Activated T-helper 17 cell treated with anti-CD3 and anti-CD28 coated beads, Interleukin-2, amount 50 U/mL, for 72 hours (primary cell): ENCODE measurements at places on chromosomes 11 and 22.

GRCh38 chr11:47464483-47464882, 15.5 kb upstream of the RAPSN start:
- no peak overlapping the region for H3K27ac ChIP-seq
- H3K36me3 ChIP-seq = peaks cover 70% of the 10 kb centered on the region
- peaks cover 7% of the 10 kb centered on the region for H3K4me1 ChIP-seq
- no peaks in the 10 kb centered on the region for H3K27me3 ChIP-seq
- no peak for ATAC-seq

DNA sequence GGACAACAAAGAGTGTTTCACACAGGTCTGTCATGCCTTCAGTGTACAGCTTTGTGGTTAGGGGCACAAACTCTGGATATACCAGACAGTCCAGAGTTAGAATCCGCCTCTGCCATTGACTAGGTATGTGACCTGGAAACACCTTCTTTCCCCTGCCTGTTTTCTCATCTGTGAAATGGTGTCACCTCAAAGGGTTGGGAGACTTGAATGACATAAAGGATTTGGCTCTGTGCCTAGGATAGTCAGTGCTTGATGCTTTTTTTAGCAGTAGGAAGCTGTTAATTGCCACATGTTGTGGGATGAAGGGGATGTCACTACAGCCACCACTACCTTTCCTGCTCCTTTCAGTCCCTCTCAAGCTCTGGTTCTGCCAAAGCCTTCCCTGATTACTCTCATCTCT, 17.4 kb upstream of the LRRC55 start:
- H3K4me3 ChIP-seq = no peak overlapping the region
- H3K27ac ChIP-seq = no peak overlapping the region
- no peaks in the 10 kb centered on the region for H3K4me1 ChIP-seq
- peaks cover 24% of the 10 kb centered on the region for H3K27me3 ChIP-seq
- ATAC-seq = no peak

DNA sequence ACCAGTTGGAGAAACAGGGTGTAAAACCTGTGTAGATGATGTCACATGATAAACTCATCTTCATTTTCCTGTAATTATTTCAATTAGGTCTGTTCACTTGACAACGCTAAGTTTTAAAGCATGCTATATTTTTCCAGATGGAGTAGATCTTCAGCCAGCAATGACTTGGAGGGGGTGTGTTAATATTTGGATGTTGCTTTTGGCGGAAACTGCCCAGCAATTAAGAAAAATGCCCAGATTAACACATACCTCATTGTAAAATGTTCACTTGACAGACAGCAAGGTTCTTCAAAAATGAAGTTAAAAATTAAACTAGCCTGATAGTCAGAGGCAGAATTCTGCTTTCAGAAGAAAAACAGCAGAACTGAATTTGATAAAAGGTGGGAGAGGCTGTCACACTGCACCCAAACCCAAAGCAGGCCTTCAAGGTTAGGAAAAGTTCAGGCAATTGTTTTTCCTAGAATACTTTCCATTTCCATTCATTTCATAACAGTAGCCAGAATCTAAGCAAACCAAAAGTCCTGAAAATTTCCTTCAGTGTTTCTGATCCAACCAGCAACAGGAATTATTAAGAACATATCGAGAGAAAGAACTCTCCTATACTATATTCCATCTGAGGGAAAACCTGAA, 33.0 kb downstream of the VSIG10L2 start:
- H3K4me3 ChIP-seq = no peak overlapping the region
- no peaks in the 10 kb centered on the region for H3K27me3 ChIP-seq
- no peaks in the 10 kb centered on the region for H3K36me3 ChIP-seq
- no peaks in the 10 kb centered on the region for H3K4me1 ChIP-seq
- no peak for ATAC-seq
- H3K27ac ChIP-seq = no peak overlapping the region

- H3K36me3 ChIP-seq = no peaks in the 10 kb centered on the region
- no peak overlapping the region for H3K27ac ChIP-seq
- peaks cover 5% of the 10 kb centered on the region for H3K4me1 ChIP-seq
- ATAC-seq = peak; percentile 87
Observed at GRCh38 chr11:86637988-86638387, 34.4 kb downstream of the ME3 start.

GRCh38 chr11:114138411-114138810, 78.9 kb downstream of the ZBTB16 start:
- H3K27me3 ChIP-seq = no peaks in the 10 kb centered on the region
- H3K4me1 ChIP-seq = peaks cover 11% of the 10 kb centered on the region
- no peak overlapping the region for H3K4me3 ChIP-seq
- H3K36me3 ChIP-seq = no peaks in the 10 kb centered on the region
- no peak overlapping the region for H3K27ac ChIP-seq
- ATAC-seq = no peak

DNA sequence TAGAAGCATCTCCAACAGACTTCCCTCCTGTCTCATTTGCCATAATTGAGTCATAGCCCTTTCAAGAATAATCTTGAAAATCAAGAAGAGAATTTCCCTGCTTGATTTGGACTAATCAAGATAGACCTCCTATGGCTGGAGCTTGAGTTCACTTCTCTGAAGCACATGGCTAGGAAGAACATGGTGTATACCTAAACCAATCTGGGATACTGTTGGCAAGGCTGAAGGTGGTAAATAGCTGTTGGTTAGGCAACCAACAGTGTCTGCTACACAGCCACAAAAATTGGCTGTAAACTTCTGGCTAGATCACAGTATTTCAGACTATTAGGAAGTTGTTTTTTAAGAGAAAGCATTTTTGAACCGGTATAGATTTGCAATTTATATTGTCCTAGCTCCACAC, 4.9 kb downstream of the CRYAB start:
- no peaks in the 10 kb centered on the region for H3K4me1 ChIP-seq
- H3K27ac ChIP-seq = no peak overlapping the region
- no peak overlapping the region for H3K4me3 ChIP-seq
- H3K27me3 ChIP-seq = peaks cover 14% of the 10 kb centered on the region
- no peak for ATAC-seq

DNA sequence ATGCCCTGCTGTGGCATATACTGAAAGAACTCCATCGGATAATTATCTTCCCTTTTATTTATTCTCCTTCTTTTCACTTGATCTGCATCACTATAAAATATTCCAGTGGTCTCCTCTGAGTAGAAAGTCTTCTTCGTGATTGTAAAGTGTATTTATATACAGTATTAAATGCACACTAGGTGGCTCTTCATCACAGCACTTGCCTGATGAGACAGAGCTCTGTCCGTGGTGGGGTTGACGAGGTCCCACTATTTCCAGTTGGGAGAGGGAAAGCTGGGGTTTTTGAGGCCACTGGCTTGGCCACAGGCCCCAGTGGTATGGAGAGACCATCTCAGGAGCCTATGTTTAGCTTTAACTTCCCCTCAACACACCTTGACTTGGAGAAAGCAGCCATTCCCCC, 31.6 kb upstream of the ZBTB16 start:
- H3K4me1 ChIP-seq = no peaks in the 10 kb centered on the region
- no peak for ATAC-seq
- H3K27me3 ChIP-seq = peaks cover 3% of the 10 kb centered on the region
- H3K36me3 ChIP-seq = no peaks in the 10 kb centered on the region
- no peak overlapping the region for H3K4me3 ChIP-seq

DNA sequence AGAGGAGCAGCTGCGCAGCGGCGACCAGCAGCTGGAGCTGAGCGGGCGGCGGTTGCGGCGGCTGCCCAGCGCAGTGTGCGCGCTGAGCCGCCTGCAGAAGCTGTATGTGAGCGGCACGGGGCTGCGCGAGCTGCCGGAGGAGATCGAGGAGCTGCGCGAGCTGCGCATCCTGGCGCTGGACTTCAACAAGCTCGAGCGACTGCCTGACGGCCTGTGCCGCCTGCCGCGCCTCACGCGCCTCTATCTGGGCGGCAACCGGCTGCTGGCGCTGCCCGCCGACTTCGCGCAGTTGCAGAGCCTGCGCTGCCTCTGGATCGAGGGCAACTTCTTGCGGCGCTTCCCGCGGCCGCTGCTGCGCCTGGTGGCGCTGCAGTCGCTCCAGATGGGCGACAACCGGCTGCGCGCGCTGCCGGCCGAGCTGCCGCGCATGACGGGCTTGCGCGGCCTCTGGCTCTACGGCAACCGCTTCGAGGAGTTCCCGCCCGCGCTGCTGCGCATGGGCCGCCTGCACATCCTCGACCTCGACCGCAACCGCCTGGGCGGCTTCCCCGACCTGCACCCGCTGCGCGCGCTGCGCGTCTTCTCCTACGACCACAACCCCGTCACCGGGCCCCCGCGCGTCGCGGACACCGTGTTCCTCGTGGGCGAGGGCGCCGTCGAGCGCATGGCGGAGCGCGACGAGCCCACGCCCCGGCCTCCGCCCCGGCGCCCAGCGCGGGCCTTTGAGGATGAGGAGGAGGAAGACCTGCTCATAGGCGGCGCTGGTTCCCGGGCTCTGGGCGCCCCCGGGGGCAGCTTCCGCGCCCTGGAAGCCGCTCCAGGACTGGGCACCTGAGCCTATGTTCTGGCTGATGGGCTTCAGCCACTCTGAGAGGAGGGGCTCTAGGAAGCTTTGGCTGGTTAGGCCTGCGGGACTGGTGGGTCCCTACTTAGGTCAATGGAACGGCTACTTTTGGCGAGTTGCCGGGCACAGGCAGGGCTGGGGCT, 787 bp downstream of the LRRC10B start:
- H3K36me3 ChIP-seq = no peaks in the 10 kb centered on the region
- ATAC-seq = peak; percentile 83
- H3K4me3 ChIP-seq = peak overlapping the region; percentile 32
- no peak overlapping the region for H3K27ac ChIP-seq
- no peaks in the 10 kb centered on the region for H3K4me1 ChIP-seq

DNA sequence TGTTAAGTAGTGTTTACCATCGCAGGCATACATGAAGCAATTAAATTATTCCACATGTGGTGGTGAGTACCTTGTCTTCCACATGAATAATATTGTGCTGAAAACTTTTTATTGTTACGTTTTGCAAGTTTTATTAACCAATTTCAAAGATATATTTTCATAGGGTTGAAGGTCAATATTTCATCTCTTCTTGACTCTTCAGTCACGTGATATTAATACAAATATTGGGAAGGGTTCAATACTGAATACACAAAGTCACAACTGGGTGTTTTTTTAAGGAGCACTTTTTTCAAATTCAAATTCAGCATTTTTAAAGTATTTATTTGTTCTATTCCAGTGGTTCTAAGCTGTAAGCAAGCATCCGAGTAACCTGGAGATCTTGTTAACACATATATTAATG, 348.9 kb downstream of the LRRC4C start:
- H3K4me1 ChIP-seq = no peaks in the 10 kb centered on the region
- H3K27me3 ChIP-seq = no peaks in the 10 kb centered on the region
- ATAC-seq = no peak
- no peak overlapping the region for H3K4me3 ChIP-seq
- H3K27ac ChIP-seq = no peak overlapping the region

DNA sequence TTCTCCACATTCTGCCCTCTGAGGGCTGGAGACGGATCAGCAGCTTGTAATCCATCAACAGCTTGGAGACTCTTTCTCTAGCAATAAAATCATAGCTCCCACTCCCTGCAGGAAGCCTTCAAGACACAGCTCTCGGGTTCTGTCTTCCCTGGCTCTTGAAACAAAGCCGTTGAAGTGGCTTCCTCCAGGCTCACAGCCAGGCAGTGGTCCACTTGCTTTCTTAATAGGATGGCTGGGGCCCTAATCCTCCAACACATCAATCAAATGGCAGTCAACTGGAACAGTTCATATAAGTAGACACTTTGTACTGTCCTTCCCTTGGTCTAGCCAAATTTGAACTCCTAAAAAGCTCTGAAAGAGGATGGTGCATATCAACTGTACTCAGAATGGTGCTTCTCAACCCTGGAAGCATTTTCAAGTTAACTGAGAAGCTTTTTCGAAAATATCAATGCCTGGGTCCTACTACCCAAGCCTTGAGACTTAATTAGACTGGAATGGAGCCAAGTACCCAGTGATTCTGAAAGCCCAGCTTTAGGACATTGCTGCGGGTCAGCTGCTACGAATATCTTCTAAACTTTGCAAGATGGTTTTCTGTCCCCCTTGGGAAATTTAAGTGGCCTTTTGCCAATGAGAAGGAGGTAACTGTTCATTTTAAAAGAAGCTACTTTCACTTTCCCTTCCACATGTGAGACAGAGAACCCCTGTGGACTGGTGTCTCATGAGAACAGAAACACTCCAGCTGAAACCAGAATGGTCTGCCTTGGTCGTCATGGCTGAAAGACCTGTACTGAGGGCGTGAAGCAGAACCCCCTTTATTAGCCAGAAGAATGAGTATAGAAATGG, 74.7 kb downstream of the SC5D start:
- H3K4me3 ChIP-seq = peak overlapping the region; percentile 57
- H3K36me3 ChIP-seq = no peaks in the 10 kb centered on the region
- ATAC-seq = peak; percentile 73
- H3K27ac ChIP-seq = peak overlapping the region; percentile 61
- H3K4me1 ChIP-seq = peaks cover 12% of the 10 kb centered on the region

GRCh38 chr11:77322506-77322905, 21.0 kb upstream of the GDPD4 start:
- no peaks in the 10 kb centered on the region for H3K4me1 ChIP-seq
- no peak for ATAC-seq
- H3K36me3 ChIP-seq = peaks cover 26% of the 10 kb centered on the region
- no peak overlapping the region for H3K4me3 ChIP-seq
- H3K27ac ChIP-seq = no peak overlapping the region

- no peaks in the 10 kb centered on the region for H3K4me1 ChIP-seq
- H3K4me3 ChIP-seq = no peak overlapping the region
- H3K27ac ChIP-seq = no peak overlapping the region
Observed at GRCh38 chr22:48842583-48842945, 985.1 kb downstream of the BRD1 start.

DNA sequence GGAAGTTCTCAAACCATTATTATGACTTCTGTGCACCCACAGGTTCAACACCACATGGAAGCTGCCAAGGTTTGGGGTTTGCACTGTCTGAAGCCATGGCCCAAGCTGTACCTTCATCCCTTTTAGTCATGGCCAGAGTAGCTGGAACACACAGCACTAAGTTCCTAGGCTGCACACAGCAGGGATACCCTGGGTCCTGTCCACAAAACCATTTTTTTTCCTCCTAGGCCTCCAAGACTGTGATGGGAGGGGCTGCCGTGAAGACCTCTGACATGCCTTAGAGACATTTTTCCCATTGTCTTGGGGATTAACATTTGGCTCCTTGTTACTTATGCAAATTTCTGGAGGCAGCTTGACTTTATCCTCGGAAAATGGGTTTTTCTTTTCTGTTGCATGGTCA, 42.7 kb downstream of the DDIAS start:
- no peak overlapping the region for H3K27ac ChIP-seq
- no peaks in the 10 kb centered on the region for H3K4me1 ChIP-seq
- no peak overlapping the region for H3K4me3 ChIP-seq
- ATAC-seq = no peak
- H3K36me3 ChIP-seq = no peaks in the 10 kb centered on the region

DNA sequence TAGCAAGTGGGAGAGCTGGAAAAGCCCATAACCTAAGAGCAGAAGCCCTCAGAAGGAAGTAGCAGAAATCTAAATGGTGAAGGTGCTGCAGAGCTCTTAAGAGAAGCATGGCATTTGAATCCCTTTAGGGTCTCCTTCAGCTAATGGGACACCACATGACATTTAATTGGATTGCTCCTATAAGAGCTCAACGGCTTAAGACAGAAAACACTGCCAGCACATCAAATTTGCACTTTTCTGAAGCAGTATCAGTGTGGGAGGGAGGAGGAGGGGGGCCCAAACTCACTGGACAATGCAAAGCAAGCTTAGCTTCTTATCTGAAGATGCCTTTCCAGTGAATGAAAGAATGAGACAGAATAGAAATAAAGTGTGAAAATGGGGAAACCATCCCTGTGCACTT, 287.9 kb upstream of the MTNR1B start:
- peaks cover 7% of the 10 kb centered on the region for H3K27me3 ChIP-seq
- no peak overlapping the region for H3K27ac ChIP-seq
- no peaks in the 10 kb centered on the region for H3K36me3 ChIP-seq
- no peak overlapping the region for H3K4me3 ChIP-seq
